T-helper 1 cell (primary cell): ENCODE measurements at places on chromosomes 12 and 14.

DNA sequence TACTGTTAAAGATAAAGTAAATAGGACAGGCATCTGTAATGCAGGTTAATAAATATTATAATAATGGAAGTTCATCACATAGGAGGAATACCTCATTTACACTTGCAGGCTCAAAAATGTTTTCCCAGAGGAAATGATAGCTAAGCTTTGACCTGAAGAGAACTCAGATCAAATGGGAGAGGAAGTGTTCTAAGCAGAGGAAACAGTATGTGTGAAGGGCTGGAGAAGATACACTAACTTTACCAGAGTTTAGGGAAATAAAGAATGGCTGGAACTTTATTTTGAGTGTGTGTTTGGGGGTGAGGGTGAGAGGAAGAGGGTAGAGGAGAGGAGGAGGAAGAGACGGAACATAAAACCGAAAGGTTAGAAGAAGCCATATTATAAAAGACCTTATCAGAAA is 34.0 kb upstream of the AP4S1 start:
- no peak for DNase-seq

- DNase-seq: no peak
Measured at GRCh38 chr14:41000350-41000749, 606.3 kb upstream of the LRFN5 start.

GRCh38 chr14:72254202-72254936 is 322.1 kb downstream of the RGS6 start:
- DNase-seq: no peak

DNA sequence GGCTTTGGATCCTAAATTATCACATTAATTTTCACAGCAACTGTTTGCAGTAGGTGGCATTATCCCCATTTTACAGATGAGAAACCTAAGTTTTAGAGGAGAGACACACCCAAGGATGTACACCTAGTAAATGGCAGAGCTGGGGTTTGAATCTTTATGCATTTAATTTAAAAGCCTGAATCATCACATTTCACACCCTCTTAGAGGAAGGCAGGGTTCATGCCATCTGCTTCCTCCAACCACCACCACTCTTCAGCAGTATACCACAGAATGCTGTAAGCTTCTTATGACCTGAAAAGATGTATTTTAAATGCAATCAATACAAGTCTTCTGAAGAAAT is 90.3 kb downstream of the CRADD start:
- DNase-seq: no peak

DNA sequence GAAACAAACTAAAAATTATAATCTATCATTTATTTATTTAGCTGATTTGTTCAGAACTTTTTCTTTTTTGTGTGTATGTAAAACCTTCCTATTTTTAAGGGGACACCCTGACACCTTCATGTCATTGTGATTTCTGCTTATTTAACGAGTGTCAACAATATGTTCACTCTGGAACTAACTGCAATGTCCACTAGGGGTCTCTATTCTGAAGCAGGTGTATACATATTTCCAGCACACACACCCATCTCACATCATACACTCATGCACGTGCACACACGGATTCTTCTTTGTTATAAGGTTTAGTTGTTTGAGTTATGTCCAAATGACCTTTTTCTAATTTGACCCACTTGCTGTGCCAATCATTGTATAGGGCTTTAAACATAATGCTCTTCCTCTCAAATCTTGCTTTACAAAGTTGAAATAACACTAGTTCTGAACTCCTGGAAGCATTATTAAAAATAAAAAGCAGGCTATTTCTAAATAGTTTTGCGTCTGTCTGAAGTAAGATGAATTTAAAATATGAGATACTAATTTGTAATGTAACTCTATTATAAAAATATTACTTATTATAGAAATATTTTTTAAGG is 15.5 kb downstream of the E2F7 start:
- DNase-seq: no peak

- no peak for DNase-seq
Measured at GRCh38 chr14:89123851-89124250, 293.2 kb downstream of the FOXN3 start.

GRCh38 chr12:80269803-80270552 is 170.6 kb downstream of the OTOGL start:
- DNase-seq: no peak

GRCh38 chr14:33774723-33775470 is 176.0 kb downstream of the EGLN3 start:
- DNase-seq: no peak

DNA sequence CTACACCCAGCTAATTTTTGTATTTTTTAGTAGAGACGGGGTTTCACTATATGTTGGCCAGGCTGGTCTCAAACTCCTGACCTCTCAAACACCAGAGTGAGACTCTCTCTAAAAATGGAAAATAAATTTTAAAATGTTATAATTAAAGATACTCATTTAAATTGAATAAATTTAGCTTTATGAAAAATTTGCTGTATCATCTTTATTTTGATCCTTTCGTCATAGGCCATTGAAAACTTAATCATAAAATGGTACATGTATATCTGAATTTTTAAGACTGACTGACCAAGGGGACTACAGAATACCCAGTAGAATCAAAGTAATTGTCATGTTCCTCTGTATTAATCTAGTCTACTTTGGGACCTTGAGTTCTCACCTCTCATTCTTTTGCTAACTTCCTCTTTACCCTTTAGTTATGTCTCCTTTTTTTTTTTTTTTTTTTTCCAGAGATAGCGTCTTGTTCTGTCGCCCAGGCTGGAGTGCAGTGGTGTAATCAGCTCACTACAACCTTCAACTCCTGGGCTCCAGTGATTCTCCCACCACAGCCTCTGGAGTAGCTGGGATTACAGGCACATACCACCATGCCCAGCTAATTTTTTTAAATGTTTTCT is 9.5 kb downstream of the RAB5B start:
- DNase-seq: no peak

DNA sequence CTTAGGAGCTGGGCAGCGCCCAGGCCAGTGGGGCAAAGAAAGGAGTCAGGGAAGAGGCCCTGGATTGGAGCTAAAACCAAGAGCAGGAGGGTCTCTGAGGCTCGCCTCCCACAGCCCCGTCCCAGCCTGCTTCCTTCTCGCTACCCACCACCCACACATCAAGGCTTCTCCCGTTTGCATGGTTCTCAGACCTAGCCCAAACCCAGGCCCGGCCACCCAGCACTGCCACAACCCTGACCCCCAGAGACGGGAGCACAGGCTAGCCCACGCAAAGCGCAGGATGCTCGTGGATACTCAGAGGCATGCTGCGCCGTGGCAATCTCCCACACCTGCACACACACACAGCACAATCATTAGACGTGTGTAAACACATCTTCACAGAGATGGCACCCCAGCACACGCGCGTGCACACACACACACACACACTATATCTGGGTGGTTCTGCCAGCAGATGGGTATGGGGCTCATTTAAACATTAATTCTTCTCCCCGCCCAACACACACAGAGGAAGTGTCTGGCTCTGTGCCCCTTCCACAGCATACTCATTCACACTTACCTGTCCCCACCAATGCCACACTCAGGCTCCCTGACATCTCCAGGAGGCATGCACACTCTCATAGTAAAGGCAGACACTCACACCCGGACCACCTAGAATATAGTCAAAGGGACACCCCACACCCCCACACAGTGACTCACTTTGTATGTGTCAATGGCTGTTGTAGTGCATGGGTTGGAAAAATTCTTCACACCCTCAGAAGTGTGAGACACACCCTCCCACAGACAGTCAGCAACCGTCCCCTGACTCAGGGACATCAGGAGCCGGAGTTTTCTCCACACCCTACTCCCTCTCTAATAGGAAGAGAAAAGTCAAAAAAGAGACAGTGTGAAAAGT is 1.1 kb downstream of the CARMIL3 start:
- DNase-seq: peak; percentile 24

GRCh38 chr12:113197518-113198077 is 12.1 kb downstream of the RITA1 start:
- no peak for DNase-seq

DNA sequence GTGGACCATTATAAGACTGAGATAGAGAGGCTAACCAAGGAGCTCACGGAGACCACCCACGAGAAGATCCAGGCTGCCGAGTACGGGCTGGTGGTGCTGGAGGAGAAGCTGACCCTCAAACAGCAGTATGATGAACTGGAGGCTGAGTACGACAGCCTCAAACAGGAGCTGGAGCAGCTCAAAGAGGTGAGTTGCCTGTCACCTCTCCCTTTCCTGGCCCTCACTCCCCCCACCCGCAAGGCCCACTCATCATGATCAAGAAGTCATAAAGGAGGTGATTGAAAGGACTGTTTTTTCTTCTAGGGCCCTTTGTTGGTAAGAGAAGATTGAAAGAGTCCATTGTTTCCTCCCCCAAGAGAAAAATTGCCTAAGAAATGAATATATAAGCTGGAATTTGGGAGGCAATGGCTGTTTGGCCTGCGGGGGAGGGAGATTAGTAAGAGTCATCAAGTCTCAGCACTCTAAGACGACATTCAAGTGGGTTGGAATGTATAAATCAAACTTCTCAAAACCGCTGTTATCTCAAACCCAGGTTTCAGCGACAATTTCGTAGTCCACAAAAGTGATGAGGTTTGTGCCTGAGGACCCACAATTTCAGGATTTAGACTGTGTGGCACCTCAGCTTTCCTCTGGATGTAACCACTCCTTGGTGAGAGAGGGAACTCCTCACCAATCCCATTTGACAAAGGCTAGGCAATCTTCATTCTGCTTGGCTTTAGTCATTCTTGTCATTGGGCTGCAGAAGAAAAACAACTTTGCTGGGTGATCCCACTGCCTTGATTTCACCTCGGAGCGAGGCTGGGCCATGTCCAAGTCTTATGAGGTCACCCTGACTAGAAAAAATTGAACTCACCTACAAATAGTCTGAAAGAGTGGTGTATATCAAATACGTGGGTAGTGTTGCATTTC is 966 bp downstream of the BICD1 start:
- DNase-seq: no peak

GRCh38 chr12:112606611-112607365 is 184.8 kb upstream of the RPH3A start:
- DNase-seq: no peak

- no peak for DNase-seq
Measured at GRCh38 chr12:4117386-4118016, 156.1 kb upstream of the CCND2 start.

GRCh38 chr14:72855913-72856312 is 38.0 kb downstream of the DPF3 start:
- DNase-seq: no peak

DNA sequence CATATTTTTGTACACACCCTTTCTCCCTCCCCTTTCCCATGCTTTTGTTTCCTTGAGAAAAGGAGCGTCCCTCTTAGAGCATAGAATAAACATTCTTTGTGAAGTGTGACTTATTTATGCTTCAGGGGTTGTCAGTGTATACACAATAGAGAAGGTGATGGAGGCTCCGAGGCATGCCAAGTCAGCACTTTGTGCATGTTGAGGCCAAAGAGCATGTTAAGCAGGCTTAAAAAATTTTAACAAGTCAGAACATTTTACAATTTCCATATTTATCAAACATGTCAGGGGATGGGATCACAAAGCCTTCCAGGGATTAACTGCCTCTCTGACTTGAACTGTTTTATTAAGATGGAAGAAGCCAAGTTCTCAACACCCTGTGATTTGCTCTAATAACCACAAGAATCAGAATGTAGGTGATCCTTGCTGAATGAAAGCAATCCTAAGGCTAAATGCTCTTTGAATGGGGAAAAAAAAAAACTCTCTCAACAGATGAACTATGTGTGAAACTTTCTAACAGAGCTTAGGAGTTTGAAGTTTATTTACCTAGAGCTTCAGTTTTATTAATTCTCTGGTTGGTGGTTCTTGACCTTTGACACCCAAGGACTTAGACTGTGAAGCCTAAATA is 223.1 kb downstream of the RAD51B start:
- DNase-seq: no peak

- DNase-seq: no peak
Measured at GRCh38 chr14:43285575-43285974, 1221.5 kb downstream of the FSCB start.

DNA sequence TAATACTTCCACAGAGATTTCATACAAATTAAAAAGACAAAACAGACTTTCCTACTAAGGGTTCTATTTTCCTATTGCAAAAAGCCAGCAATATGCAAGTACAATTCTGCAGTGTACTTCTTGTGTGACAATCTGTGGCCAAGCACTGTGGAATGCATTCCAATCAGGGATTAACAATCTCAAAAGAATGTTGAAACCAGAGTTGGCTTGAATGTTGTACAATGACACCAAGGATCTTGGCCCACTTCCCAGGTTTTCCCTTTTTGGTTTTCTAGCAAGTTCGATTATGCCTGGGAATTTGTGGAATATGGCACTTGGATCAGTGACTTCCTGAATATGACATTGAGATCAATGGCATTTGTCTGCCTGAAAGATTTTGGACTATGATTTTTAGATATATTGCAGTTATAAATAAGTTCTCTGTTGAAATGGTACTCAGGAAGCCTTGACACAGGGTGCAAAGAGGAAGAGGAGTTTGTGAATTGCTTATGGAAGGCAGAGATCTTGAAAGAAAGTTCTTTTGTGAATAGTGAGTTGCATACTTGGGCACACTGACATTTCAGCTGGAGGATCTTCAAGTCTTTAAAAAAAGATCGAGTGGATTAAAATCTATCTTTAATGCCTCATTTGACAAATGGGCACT is 81.4 kb upstream of the FERMT2 start:
- no peak for DNase-seq

DNA sequence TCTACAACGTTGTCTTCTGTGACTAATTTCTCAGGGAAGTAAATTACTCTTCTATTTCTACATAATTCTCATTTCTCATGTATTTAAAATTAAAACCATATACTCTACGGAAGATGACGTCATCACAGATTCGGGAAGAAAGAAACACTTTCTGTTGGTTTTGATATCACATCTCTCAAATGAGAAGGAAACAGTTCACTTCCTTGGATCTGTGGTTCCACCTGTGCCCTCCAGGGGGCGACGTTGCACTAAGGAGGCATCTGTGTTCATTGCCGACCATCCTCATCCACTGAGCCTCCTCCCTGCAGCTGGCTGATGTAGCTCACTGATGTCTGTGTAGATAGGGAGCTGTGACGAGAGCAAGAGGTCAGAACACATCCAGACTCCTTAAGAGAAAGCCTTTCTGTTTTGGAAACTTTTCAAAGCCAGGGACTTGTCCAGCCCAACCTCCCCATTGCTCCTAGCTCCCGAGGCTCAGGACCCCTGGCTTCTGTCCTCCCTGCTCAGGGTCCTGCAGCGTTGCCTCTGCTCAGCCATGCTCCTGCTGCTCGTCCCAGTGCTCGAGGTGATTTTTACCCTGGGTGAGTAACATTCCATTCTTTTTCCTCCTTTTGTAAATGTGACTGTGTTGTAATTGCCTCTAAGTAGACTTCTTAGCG is 172.7 kb upstream of the OR4E1 start:
- DNase-seq: peak; percentile 62

- DNase-seq: no peak
Measured at GRCh38 chr12:55642669-55643068, 6.0 kb downstream of the OR10P1 start.

DNA sequence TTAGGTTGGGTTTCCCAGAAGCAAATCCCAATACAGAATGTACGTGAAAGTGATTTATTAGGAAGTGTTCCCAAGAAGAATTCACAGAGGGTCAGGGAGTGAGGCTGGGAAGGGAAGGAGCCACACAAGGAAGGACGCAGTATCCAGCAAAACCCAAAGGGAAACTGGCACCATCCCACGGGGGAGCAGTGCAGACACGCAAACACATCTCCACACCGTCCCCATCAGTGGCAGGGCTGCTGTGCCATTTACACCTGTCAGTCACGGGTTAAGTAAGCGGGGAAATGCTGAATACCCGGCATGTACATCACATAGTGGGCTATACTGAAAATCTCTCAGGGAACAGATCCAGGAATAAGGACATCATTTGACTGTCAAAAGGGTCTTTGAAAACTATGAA is 93.9 kb downstream of the SLC38A1 start:
- no peak for DNase-seq

- DNase-seq: no peak
Measured at GRCh38 chr12:106416273-106416672, 58.7 kb downstream of the POLR3B start.
